ENCODE measurements at places on chromosomes 3 and 15. TPM values are rescaled to one million over a fixed set of nuclear protein-coding genes. Genes with fewer than 3 reads are reported as not detected.

Gene PARP14
- 21.9 TPM for total RNA-seq

Gene NR1I2
- total RNA-seq = under 0.01 TPM

Gene MUC13
- total RNA-seq = not detected

Gene CDC25A
- 3.7 TPM for total RNA-seq

Gene GPR87
- not detected for total RNA-seq

Gene CYP8B1
- total RNA-seq = not detected

Gene UBE2E1
- 83.0 TPM for total RNA-seq

Gene CRTAP
- total RNA-seq = 32.9 TPM

Measured in skeletal muscle tissue (tissue), 5 donors.